GM04503 (cell line): ENCODE measurements at places on chromosomes 1 and 21.

GRCh38 chr1:177065430-177065829, 99.1 kb downstream of the ASTN1 start:
- no peak for DNase-seq

DNA sequence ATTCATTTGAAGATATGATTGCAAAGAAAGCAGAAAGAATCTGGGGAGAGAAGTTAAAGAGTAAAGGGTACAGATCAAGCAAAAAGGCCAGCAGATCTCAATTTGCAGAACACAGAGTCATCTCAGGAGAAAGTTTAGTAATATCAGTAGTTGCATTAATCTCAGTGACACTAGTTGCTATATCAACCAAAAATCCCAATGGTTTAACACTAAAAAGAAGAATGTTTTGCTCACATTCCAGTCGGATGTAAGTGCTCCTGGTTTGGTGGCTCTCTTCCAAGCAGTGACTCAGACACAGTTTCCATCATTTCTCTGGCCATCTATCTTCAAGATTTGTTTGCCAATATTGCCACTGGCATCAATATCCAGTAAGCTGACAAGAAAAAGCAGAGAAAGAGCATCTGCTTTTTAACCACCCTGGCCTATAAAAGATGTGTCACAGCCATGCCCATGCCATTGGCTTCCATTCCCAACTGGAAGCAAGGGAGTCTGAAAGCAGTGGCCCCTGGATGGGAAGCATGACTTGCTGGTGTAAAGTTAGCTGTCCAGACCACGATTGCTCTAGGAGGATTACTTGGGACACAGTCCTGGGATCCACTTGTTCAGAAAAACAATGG, 45.5 kb upstream of the AIM2 start:
- peak; percentile 31 for DNase-seq

DNA sequence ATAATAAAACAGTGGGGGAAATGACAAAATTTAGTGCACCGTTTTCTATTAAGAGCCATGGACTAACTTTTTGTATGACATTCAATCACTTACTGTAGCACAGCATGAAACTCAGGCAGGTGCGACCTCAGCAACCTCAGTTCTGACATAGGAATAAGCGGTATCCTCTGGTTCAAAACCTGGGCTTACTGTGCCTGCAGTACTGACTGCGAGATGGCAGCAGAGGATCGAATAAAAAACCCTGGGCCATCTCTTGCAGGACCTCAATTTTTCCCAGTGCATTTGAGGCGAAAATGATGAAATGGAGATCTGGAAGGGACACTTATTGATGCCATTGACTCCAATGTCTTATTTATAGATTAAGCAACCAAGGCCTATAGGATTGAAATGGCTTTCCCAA, 214.7 kb downstream of the ADGRL2 start:
- no peak for DNase-seq

DNA sequence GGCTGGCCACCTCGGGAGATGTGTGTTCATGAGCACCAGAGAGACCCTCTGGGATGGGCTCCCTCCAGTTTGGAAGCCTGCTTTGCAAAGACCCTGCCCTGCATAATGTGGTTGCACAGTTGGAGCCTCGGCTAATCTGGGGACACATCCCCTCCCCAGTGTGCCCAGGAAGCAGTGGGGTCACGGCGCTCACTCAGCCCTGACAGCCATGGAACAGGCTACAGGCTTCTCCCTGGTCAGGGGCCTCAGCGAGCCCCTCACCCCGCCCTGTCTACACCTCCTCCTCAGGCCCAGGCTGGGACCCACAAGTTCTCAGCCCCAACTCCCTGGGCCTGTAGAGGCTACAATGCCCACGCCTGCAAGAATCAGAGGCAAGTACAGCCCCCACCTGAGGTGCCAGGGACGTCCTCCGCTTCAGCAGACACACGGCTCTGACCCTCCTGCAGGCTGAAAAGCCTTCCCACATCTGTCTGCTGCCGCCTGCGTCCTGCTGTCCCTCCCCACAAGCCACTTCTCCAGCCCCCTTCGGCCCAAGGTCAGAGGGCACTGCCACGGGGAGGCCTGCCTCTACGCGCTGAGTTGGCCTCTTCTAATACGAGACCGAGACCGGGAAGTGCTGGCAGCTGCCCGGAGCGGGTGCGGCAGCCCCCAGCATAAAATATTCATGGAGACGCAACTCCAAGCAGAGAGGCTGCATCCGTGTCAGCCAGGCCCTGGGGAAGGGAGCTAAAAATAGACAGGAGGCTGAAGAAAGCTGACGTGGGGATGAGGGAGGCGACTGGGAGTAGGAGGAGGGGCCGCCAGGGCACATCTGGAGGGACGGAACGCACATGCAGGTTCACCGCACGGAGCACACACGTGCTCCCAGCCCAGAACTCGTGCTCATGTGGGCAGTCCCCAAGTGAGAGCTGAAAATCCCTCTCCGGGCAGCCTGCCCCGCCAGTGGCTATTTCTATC, 15.2 kb upstream of the GPR153 start:
- DNase-seq = peak; percentile 49

DNA sequence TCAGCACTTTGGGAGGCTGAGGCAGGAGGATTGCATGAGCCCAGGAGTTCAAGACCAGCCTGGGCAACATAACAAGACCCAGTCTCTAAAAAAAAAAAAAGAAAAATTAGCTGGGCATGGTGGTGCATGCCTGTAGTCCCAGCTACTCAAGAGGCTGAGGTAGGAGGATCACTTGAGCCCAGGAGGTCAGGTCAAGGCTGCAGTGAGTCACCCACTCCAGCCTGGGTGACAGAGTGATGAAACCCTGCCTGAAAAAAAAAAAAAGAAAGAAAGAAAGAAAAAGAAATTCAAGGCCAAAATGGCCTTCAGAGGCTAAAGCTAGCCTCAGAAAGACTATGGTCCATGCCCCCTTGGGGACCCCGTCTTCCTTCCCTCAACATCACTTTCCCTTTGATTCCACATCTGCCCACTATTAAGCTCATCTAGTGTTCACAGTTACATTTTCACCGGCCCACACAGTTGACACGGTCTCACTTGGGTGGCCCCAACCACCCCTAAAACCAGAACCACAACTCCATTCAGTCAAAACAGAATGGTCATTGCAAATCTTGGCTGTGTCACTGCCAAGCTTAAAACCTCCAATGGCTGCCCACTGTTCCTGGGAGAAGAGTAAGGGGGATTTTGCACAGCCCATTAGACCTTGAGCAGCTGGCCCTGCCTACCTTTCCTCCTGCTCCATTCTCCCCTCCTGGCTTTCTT, 2.1 kb upstream of the CAPN8 start:
- DNase-seq = no peak

GRCh38 chr1:230548997-230549396, 93.3 kb upstream of the COG2 start:
- no peak for DNase-seq

GRCh38 chr1:98051065-98051675, 130.3 kb upstream of the DPYD start:
- DNase-seq = no peak

GRCh38 chr1:224831501-224831900, 98.0 kb upstream of the DNAH14 start:
- DNase-seq = peak; percentile 20

- no peak for DNase-seq
Observed at GRCh38 chr1:91944087-91944486, 5.1 kb upstream of the BRDT start.
